Fibroblast of the conjunctiva (primary cell): ENCODE measurements at places on chromosomes 6 and 20.
A peak's percentile ranks its signal among the peaks of the same experiment; 100 is the strongest.

- no peak for DNase-seq
These were observed 6.0 kb downstream of the CNPY3 start for GRCh38 chr6:42935322-42935721.

GRCh38 chr6:52020945-52021570, 66.4 kb downstream of the PKHD1 start:
- DNase-seq: peak; percentile 20

DNA sequence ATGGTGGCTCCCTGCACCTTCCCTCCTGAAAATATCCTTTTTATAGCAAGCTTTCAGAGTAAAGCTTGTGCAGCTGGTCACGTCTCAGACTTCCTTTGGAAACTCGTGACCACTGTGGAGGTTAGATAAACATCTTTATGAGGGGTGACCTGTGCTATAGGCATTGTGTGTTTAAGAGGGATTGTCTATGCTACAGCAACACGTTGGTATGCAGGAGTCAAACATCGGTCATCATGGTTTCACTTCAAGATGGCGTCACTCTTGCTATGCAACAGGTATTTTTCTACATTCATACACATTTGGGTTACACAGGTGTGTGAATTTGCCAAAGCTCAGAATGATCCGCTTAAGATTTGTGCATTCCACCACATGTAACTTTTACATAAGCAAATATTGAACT, 14.6 kb upstream of the BLCAP start:
- DNase-seq: no peak

DNA sequence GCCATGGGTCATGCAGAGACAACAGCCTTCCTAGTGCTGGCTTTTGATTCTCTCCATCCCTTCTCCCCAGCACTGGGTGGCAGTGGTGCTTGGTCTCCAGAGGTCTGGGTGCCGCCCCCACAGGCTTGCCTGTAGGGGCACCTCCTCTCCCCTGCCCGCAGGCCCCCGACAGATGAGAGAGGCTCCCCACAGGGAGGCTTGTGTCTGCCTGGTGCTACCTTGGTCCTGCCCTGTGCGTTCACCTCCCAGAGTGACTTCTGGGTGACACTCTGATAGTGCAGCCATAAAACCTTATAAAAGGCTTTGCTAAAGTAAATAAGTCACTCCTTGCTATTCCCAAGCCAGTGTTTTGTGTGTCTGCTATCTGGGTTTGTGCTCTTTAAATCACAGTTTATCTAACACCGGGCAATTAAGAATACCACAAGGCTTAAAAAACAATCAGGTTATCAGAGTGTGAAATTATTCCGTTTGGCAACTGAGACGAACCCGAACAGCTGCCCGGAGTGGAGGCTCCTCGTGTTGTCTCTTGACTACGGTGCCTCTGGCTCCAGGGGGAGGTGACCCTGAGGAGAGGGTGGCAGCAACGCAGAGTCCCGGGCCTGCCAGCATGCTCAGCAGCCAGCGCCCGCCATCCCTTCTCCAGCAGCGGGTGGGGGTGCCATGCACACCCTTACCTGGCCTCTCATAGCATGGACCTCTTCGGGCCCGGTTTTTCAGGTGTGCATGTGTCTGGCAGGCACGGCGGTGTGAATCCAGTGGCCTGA, 5.4 kb upstream of the C20orf204 start:
- no peak for DNase-seq

- no peak for DNase-seq
These were observed 48.2 kb downstream of the HIVEP2 start for GRCh38 chr6:142896732-142897131.

DNA sequence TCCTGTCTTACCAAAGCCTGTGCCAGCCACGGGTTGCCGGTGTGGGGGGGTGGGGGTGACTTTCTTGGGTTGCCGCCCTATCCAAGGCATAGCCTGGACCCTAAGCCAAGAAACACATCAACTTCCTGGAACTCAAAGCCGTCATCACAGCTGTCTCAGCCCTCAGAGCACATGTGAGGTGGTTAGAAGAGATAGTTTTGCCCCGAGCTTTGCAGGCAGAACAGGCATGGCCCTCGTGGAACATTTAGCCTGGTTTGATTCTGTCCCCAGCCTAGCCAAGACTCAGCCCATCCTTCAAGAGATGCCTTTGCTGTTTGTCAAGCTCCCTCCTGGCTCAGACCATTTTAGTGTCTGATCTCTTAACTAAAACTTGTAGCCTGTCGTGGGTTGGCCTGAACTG, 64.9 kb downstream of the RREB1 start:
- DNase-seq: peak; percentile 40

DNA sequence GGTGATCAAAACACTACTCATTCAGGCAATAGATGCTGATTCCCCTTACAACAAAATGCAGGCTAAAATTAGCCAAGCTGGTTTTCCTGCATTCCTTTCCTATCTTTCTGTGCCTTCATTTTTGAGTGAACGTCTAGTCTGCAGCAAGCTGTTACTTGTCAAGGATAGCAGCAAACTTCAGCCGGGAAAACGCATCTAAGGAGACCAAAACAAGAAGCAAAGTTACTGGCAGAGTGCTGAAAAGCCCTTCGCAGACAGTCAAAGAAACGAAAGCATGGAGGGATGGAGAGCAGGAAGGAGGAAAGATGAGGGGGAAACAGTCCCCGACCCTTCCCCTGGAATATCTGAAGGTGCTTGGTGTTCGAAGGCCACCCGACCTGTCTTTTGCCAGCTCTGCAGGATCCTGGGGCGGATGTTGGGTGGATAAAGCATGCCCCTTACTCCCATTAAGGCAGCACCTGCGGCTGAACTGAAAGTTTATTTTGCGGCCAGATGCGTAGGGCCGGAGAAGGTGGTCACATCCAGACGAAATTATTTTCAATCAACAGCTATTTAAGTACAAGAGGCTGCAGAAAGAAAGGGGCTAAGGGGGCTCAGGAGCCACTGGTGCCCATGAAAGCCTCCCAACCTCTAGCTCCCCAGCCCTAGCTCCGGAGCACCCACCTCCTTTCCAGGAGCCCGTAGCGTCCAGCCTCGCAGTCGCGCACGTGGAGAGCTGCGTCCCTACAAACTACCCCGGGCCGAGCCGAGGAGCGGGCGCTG, 538 bp downstream of the FERMT1 start:
- DNase-seq: no peak
